ENCODE measurements at places on chromosomes 16 and 17.

- DNase-seq = no peak
Observed at GRCh38 chr17:41556306-41556705, 15.6 kb downstream of the KRT9 start.

- DNase-seq = no peak
Observed at GRCh38 chr17:42413464-42414040, 9.5 kb downstream of the CAVIN1 start.

DNA sequence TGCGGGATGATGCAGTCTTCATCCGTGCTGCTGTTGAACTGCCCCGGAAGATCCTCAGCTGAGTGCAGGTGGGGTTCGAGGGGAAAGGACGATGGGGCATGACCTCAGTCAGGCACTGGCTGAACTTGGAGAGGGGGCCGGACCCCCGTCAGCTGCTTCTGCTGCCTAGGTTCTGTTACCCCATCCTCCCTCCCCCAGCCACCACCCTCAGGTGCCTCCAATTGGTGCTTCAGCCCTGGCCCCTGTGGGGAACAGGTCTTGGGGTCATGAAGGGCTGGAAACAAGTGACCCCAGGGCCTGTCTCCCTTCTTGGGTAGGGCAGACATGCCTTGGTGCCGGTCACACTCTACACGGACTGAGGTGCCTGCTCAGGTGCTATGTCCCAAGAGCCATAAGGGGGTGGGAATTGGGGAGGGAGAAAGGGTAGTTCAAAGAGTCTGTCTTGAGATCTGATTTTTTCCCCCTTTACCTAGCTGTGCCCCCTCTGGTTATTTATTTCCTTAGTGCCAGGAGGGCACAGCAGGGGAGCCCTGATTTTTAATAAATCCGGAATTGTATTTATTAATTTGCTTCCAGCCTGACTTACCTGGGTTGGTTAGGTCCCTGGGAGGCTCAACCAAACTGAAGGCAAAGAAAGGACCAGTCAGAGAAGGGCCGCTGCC is 5.8 kb downstream of the TRAF4 start:
- DNase-seq = no peak

- DNase-seq = no peak
Observed at GRCh38 chr16:25605381-25605780, 86.4 kb upstream of the HS3ST4 start.

- DNase-seq = peak; percentile 74
Observed at GRCh38 chr17:21252796-21253645, at the start of gene NATD1. Gene NATD1, minus strand, starts transcription at chr17:21253410. Its CDS starts 146 bp downstream, at chr17:21253264.

DNA sequence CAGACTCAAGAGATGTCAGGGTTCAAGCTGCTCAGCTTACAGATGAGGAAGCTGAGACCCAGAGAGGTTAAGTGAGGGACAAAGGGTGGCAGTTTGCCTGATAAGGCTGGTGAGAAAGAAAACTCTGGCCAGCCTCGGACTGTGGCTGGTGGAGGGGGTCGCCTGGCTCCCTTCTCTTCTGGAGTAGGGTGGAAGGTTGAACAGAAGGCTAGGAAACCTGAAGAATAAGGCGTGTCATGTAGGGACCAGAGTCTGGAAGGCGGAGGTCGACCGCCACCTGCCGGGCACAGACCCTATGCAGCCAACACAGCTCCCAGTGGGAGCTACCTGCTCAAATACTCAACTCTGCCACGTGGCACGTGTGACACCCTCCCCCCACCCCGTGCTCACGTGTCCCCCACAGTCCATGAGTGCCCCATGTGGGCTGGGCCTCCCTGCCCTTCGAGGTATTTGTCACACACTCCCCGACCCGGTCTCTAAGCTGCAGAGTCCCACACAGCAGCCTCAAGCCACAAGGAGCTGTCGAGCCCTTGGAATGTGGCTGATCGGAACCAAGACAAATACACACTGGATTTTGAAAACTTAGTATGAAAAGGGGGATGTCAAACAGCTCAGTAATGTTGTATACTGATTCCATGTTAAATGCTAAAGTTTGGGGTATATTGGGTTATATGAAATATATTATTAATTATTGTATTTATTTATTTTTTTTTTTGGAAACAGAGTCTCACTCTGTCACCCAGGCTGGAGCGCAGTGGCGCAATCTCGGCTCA is 11.8 kb downstream of the HID1 start:
- peak; percentile 66 for DNase-seq

DNA sequence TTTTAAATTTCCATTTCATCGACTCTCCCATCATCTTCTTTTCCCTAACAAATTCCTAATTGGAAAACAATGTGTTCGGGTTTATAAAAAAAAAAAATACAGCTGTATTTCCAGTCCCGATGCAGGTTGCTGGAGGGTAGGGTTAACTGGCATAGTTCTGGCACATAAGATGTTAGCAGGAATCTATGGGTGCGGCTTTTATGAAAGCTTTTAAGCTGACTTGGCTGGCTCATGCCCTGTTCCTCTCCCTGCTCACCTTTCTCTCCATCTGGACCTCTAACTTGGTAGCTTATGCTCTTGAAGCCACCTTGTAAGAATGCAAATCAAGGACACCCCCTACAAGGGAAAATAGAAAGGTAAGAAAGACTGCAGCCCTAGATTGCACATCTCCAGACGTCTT is 33.2 kb upstream of the KCNJ2 start:
- DNase-seq = no peak

DNA sequence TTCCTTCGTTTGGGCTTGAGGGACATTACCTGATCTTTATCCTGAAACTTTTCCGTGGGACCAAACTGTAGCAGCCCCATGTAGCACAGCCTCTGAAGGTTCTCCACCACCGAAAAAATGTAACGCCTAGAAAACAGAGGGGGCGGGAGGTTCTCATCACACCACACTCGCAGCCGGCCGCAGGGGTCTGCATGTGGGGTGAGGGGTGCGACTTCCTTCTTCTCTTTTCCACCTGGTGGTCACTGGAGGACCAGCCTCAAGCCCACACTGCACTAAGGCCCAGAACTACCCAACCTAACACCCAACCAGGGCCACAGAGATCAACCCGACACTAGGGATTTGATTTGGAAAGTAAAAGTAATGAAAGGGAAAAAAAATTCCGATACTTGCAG is 57.1 kb downstream of the GTF3C1 start:
- no peak for DNase-seq

DNA sequence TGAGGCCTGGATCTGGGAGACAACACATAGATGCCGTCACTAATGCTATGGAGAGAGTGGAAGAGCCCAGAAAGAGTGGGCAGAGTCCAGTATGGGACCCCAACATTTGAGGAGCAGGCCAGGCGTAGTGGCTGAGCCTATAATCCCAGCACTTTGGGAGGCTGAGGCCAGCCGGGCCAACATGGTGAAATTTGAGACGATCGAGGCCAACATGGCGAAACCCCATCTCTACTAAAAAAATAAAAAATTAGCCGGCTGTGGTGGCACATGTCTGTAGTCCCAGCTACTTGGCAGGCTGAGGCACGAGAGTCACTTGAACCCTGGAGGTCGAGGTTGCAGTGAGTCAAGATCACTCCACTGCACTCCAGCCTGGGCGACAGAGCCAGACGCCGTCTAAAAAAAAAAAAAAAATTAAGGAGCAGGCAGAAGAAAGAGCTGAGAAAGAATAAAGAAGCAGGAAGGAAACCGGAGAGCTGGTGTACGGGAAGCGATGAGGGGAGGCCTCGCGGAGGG is 6.0 kb upstream of the DNAI2 start:
- DNase-seq = no peak

DNA sequence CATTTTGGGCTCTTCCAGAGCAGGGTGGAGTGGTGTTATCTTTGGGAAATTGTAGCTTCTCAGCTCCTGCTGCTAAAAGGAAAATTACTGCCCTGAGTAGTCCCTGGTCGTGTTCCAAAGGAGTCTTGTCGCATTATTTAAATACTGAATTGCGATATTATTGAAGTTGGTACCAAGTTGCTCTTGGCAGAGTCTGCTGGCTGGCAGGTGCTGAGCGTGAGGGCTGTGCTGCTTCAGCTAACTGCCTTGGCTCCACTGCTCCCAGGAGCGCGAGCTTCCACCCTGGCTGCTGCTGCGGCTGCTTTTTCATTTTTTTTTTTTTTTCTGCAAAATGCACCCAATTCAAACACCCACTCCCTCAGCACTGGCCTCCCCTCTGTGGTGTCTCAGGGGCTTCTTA is 289.8 kb downstream of the MAF start:
- no peak for DNase-seq

- DNase-seq = no peak
Observed at GRCh38 chr16:71645450-71645849, 19.5 kb downstream of the MARVELD3 start.

DNA sequence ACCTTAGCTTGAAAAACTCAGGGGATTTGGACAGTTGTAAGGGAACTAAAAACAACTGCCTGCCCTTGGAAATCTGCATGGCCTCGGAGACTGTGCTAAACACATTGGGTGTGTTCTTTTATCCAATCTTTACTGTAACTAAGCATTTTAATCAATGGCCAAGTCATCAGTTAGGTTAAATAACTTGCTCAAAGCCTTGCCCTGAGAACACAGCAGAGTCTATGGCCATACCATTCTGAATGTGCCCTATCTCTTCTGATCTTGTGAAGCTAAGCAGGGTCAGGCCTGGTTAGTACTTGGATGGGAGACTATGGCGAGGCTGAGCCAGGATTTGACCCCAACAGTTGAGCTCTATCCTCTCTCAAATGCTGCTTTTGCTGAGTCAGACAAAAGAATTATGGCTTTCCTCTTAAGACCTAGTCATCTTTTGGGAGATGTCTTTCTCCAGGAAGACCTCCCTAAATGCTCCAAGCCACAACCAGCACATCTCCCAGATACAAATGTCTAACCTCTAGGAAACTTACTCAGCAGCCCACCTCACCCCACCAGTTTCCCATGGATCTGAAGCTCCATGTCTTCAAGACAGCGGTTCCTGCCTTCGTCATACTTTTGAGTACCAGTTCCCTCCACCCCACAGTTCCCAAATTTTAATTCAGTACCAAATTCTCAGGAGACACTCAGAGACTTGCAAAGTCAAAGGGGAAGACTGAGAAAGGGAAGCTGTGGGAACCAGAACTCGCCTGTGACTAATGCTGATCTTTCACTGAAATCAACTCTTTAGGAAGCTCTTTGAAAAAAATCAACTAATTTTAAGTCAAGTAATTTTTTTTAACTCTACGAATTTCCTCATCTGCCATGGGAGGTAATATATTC is 336.1 kb downstream of the MAF start:
- DNase-seq = no peak

GRCh38 chr16:79863128-79864031 is 262.8 kb upstream of the MAF start:
- DNase-seq = no peak

DNA sequence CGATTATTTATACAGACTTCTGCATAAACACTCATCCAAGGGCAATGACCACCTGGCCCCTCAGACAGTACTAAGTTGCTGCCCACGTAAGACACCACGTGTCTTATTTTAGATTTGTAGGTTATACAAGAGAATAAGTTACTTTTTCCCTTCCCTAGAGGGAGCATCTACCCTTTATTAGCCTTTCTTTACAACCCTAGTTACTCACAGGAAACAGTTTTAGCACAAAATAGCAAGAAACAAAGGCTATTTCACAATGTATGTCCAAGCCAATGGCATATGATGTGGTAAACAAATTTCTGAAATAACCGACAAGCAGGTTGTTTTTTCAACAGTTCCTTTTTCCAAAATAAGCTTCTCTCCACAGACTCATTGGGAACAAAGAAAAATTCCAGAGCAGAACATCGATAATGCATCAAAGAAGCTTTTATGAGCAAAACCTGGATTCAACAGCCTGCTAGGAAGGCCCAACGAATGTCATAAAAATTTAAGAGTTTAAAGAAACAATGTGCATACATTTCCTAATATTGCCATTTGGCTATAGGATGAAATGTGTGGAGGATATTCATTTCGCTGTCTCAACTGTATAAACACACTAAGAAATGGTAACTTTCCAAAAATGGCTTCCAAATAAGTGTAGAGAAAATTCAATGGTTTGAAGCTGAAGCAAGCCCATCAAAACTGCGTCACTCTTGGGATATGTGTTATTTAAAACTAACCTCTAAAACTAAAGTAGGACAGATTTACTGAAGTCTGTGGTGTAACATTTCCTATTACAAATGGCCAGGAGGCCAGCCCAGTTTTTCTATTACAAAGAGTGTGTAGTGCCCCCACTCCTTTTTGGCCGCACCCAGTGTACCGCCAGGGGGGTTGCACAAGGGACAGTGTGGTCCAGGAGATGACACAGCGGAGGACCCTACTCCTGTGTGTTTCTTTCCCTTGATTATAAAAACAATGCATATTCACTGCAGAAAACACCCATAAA is 50.4 kb upstream of the ERN1 start:
- no peak for DNase-seq

- DNase-seq = no peak
Observed at GRCh38 chr17:74703311-74703710, 9.4 kb downstream of the CD300LF start.

DNA sequence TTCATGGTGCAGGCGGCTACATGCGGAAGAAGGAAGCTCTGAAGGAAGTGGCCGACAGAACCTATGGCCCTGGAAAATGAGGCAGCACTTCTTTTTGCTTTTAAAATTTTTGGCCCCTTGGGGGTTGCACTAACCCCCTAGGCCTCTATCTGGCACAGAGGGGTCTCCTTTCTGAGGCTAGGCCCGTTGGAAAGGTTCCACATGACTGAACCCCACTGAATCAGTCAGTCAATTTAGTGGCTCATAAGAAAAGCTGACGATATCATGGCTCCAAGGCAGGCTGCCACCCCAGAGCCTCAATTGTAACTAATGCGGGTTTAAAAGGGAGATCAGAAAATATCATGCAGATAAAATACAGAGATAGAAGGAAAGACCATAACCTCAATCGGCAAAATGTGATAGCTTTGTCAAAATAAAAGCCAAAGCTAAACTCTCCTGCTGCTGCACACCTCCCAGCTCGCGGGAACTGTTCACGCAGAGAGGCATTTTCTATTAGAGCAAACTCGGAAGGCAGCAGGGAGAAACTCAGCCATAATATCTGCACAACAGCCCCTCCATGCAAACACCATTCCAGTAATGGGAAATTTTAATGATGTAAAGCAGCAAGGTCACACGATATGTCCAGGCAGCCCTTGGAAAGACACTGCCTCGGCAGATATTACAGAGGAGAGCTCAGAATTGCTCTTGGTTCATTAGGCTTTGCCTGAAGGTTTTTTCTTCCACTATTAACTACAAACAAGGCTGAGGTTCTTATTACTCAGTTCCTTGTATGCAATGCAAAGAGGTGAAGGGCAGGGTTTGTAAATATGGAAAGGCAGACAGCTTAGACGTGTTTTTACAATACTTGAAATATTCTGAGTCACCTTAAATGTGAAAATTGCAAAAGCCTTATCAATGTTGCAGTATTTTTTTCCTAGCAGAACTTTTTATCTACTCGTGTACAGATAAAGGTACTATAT is 200.4 kb upstream of the PMFBP1 start:
- no peak for DNase-seq

DNA sequence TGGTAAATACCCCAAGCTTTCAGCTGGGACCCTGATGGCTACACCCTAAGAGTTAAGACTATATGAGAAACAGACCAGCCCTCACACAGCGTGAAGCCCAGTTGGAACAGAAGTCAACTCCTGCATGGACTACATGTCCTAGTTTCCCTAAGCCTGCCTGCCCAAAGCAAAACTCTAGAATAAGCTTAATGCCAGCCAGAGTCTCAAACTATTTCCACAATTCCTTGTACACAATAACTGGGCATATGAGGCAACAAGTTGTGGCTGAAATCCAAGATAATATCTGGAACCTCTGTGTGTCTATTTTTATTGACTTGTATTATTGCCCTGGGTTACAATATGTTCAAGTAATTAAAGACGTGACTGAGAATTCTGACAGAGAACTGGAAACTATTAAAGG is 19.4 kb downstream of the MYH10 start:
- no peak for DNase-seq

Measured in stimulated activated CD4-positive, alpha-beta T cell treated with anti-CD3 and anti-CD28 coated beads, Interleukin-4, amount 100 ng/mL, for 1 hour (primary cell).